ENCODE measurements at places on chromosomes 3 and 15.

DNA sequence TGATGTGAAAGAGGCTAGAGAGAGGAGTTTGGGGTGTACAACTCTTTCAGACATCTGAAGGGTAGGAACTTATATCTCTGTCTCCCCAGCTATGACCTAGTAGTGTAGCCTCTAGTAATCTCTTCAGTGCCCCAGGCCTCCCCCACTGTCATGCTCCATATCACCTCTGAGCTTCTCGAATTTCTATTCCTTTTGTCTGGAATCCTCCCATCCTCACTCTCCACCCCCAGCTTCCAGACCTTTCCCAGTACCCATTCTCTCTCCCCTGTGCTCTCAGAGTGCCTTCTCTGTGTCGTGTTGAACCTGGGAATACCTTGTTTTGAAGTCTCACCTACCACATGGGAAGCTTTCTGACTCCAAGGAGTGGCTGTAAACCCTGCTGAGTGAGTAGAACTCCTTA is 3.6 kb upstream of the RBPMS2 start:
- DNase-seq, result no peak

DNA sequence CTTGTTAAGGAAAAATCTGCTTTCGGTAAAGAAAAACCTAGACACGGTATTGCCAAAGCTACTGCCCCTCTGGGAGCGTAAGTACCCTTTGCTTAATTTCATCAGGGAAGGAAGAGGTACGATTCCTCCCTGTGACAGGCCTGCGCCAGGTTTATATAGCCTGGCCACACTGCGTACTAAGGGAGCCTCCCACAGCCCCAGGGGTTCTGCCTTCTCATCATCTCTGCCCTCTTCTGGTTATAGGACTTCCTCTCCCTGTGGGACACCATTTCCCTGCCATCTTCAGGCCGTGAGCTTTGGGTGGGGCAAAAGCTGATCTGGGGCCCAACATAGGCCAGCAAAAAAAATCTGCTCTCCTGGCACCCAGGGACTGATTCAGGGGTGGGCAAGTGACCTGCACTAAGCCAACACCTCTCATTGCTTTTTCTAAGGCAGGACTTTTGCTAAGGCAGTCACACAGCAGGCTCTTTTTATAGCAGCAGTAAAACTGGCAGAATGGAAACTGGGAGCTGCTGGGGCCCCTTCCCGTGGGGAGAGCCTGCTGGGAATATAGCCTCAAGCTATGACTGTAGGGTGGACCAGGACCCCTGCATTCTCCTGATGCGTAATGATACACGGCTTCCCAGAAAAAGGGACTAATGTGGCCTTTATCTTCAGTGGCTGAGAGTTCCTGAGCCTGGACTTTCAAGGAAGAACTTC is 76.2 kb downstream of the PRICKLE2 start:
- DNase-seq, result no peak

- no peak for DNase-seq
These were observed 46.3 kb downstream of the GABRG3 start for GRCh38 chr15:27017168-27017809.

GRCh38 chr3:52440249-52440551 is 4.7 kb downstream of the SEMA3G start:
- no peak for DNase-seq

- DNase-seq, result no peak
These were observed 63.0 kb downstream of the MINAR1 start for GRCh38 chr15:79494963-79495755.

- no peak for DNase-seq
These were observed 33.3 kb upstream of the ATG7 start for GRCh38 chr3:11238880-11239279.

- no peak for DNase-seq
These were observed 114.6 kb downstream of the LRIG1 start for GRCh38 chr3:66386011-66386924.

DNA sequence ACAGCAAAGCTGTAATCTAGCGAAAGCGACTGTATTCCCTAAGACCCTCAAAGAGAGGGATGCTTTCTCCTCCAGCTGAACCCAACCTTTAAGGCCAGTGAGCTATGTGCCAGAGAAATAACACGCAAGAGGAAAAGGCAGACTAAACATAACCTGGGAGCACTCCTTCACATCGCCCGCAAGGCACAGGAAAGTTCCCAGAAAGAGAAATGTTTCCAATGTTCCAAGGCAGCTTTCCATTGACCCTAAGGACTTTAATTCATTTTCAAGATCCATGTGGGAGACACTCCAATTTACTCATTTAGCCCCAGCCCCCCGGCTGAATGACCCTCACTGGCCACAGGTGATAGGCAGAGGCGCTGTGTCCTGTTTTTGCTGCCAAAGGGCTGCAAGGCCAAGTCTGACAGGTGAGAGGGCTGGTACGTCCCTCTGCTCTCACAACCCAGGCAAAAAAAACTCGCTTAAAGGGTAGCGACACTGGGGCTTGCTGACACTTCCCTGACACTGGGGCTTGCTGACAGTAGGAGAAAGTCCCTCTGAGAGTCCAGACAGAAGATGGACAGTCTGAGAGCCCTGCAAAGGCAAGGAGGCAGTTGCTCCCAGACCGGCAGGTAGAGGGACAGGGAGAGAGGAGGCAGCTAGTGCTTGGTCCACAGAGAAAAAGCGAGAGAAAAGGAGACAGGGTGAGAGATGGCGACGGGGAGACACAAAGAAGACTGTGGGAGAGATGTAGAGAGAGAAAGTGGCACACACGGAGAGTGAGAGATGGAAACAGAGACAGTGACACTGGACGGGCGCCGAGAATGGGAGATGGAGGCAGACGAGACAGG is 702 bp downstream of the ARHGEF3 start:
- no peak for DNase-seq

- no peak for DNase-seq
These were observed 748.5 kb downstream of the ROBO1 start for GRCh38 chr3:79019137-79019923.

- no peak for DNase-seq
These were observed 25.4 kb upstream of the ALPK3 start for GRCh38 chr15:84791763-84792162.

DNA sequence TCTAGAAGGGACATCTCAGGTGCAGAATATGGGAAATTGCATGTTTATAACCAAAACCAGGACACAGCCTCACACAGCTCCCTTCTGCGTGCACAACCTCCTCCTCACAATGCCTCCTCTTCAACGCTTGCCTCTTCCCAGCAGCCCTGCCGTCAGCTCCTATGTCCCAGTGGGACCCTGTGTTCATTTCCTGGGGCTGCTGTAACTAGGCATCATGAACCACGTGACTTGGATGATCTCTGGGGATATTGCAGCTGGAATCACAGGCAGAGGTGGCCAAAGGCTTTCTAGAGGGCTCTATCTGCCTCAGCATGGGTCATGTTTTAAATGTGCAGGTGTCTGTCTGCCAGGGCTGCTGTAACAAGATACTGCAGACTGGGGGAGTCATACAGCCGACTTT is 375.3 kb downstream of the OCA2 start:
- no peak for DNase-seq

GRCh38 chr3:18061737-18062656 is 319.6 kb upstream of the TBC1D5 start:
- no peak for DNase-seq

- no peak for DNase-seq
These were observed 286.1 kb upstream of the TBL1XR1 start for GRCh38 chr3:177483182-177483967.

GRCh38 chr3:130543322-130543721 is 26.3 kb downstream of the COL6A6 start:
- no peak for DNase-seq

DNA sequence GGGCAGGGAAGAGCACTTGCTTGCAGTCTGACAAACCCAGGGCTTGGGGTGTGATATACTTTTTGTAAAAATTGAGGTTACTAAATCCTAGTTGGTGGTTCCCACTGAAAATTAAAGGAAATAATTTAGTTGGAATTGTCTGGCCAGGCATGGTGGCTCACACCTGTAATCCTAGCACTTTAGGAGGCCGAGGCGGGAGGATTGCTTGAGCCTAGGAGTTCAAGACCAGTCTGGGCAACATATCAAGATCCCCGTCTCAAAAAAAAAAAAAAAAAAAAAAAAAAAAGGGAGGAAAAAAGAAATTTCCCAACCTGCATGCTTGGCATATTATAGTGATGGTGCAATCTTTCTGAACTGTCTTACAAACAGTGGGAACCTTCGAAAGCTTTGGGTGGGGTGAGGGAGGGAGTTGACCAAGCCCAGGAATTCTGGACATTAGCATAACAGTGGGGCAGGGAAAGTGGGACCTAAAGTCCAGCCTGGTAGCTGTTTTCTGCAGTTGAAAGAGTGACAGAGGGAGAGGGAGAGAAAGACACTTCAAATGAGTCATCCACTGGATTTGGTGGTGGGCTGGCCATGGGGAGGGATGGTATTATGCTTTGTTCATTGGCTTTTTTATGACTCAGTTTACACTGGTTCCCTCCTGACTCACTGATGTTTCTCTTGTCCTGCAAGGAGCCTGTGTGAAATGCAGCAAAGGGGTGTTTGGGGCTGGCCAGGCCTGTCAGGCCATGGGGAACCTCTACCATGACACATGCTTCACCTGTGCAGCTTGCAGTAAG is 41.1 kb downstream of the LIMD1 start:
- no peak for DNase-seq

- no peak for DNase-seq
These were observed 20.1 kb downstream of the FAM43A start for GRCh38 chr3:194705761-194706160.

- no peak for DNase-seq
These were observed 118.2 kb downstream of the KLHL25 start for GRCh38 chr15:85676342-85677098.

DNA sequence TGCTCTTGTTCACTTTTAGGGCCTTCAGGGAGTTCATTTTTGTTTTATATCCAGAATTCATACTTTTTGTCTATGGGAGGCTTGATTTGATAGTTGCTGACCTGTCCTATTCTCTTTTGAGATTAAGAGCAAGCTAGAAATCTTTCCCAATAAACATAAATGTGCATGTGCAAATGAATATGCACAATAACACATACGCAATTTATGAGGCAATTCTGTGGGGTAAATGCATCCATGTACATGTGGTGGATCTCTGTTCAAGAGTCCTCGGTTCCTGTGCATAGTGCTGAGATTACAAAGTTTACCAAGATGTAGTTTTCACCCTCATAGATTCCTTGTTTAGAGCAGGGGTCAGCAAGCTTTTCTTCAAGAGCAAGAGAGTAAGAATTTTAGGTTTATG is 640.7 kb downstream of the EDEM1 start:
- DNase-seq, result no peak

All from activated CD8-positive, alpha-beta memory T cell treated with anti-CD3 and anti-CD28 coated beads for 1 hour (primary cell).